ENCODE measurements at places on chromosomes 12 and 14.

DNA sequence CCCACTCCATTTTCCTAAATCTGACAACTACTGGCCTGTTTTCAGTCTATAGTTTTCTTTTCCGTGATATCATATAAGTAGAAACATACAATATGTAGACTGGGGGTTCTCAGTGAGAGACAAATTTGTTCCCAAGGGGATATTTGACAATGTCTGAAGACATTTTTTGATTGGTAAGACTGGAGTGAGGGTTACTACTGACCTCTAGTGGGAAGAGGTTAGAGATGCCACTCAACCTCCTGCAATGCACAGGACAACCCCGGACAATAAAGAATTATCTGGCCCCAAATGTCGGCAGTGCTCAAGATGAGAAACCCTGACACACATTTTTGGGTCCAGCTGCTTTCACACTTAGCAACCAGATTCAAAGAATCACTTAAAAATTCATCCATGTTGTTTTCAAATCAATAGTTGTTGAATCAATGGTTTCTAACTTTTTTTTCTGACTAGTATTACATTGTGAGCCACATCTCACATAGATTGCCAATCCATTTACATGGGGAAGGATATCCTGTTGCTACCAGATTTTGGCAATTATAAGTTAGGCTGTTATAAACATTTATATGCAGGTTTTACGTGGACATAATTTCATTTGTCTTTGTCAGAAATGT lies 307.1 kb downstream of the RPL10L start:
- no peak for ATAC-seq

DNA sequence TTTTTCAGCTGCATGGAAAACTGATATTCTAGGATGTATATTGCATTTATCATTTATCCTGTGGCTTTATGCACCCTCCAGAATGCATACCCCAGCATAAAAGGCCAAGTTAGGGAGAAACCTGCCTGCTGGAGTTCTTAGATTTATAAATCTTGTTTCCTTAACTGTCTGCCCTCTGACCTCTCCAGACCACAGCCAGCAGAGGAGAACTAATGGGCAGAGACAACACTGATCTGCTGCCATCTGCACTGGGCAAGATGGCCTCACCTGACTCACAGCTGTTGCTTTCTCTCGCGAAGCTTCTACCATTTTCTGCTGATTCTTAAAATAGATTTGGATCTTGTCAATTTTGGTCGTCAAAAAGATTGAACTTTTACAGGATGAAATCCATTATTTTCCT lies 65.8 kb downstream of the PPP2R5C start:
- ATAC-seq, result no peak

DNA sequence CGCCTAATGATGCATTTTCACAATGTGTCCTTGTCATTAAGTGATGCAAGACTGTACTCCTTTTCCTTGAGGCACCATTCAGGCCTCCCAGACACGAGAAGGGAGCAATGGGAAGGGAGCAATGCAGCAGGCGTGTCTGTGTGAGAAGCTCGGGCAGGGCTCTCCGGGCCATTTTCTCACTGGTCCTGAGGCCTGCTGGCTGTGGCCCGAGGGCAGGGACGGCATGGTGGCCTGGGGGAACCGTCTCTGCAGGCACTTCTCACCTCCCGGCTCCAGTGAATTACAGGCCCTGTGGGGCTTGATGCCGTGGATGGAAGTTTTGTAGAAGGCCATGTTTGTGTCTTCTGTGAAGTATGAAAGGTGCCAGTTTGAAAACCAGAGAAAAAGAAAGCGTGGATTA lies 71.0 kb downstream of the ADGRD1 start:
- no peak for ATAC-seq

DNA sequence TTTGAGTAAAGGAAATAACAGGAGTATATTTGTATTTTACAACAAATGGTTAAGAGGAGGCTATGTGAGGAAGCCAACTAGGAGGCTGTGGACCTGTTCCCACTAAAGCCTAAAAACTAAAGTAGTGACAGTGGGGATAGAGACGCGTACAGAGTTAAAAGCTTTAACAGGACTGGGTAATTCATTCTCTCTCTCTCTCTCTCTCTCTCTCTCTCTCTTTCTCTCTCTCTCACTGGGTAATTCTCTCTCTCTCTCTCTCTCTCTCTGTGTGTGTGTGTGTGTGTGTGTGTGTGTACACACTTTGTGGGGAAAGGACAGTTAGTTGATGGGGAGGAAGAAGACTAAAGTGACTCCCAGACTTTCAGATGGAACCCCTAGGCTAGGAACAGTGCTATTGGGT lies 16.3 kb downstream of the ERC1 start:
- ATAC-seq, result no peak

DNA sequence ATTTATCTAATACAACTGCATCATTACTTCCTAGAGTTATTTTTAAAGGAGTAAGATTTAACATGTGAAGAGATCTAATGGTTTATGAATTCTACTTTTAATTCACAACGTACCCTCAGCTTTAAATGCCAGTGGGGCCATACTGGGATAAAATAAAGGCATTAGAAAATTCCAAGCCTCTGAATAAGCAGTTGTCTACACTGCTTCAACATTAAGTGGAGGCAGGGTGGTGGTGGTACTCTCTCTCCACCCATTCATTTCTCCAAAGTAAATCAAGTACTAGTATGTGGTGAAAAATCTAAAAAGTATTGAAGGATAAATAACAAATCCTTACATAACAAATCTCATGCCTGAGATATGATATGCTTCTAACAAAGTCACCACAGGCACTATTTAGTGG lies 52.4 kb downstream of the FERMT2 start:
- no peak for ATAC-seq

GRCh38 chr14:52269100-52269499 lies 1.6 kb downstream of the PTGDR start:
- no peak for ATAC-seq

Measured in motor neuron (in vitro differentiated cells).